Activated CD4-positive, alpha-beta T cell treated with anti-CD3 and anti-CD28 coated beads for 24 hours (primary cell): ENCODE measurements at places on chromosomes 2 and 18.

DNA sequence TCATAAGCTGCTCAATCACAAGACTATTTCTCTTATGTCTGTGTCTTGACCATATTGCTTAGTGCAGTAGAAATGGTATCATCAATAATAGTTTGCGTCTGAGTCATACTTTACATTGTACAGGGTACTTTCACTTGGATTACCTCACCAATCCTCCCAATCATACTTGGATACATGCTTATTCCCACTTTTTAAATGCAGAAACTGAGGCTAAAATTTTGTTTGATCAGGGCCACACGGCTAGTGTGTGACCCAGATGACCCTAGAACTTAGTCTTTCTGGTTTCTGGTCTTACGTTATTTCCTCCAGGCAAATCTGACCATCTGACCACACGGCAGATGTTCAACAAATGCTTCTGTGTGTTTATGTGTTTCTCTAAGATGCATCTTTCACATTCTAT is 23.8 kb upstream of the CCL20 start:
- no peak for DNase-seq

- DNase-seq, result no peak
These were observed 117.0 kb upstream of the EPHA4 start for GRCh38 chr2:221689140-221689539.

DNA sequence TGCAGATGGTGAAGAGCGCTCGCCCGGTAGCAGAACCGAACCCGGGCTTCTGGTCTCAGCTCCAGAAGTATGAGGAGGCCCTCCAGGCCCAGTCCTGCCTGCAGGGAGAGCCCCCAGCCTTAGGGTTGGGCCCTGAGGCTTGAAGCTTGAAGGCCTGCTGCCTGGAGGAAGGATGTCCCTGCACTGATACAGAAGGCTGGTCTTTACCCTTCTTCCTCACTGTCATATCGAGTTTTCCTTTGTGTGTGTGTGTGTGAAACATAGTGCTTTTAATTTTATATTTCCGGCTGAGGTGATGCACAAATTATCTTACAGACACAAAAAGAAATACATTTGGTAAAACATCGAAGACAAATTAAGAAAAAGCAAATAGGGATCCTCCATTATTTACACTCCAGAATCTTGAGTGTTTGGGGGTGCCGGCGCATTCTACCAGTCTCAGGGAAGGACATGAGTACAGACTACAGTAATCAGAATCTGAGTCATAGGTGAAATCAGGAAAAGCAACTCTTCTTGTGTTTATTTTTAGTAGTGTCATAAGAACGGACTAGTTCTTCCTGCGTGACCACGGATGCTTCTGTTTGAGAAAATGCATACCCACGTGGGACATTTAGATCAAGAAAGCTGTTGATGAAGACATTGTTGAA is 1.3 kb downstream of the DUSP28 start:
- no peak for DNase-seq

DNA sequence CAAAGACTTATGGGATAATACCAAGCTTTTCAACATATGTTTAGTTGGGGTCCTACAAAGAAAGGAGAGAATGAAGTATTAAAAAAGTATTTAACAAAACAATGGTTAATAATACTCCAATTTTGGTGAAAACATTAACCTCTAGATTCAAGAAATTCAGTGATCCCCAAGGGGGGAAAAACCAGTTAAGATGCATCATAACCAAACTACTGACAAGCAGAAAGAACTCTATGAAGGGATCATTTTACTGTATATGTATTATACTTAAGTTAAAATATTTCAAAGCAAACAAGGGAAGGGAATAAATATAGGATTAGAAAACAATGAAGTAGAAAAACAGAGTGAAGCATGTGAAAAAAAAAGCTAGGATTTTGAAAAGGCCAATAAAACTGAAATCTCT is 8.7 kb downstream of the CNRIP1 start:
- DNase-seq, result no peak

DNA sequence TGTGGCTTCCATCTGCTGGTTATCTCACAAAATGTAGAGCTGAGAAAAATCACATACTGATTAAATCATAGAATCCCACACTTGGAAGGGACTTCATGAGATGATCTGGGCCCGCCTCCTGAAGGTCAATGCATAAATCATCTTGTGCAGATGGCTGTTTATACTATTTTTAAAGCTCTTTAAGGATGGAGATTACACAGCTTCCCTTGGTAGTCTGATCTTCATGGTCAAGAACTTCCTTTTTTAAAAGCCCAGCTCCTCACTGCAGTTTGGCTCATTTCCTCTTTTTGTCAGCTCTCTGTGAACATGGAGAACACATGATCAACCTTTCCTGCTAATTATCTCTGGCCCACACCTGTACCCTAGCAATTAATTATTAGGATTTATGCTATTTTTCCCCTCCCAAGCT is 25.9 kb downstream of the GCG start:
- DNase-seq, result no peak

GRCh38 chr2:174027956-174028355 is 62.8 kb upstream of the SP3 start:
- DNase-seq, result no peak

DNA sequence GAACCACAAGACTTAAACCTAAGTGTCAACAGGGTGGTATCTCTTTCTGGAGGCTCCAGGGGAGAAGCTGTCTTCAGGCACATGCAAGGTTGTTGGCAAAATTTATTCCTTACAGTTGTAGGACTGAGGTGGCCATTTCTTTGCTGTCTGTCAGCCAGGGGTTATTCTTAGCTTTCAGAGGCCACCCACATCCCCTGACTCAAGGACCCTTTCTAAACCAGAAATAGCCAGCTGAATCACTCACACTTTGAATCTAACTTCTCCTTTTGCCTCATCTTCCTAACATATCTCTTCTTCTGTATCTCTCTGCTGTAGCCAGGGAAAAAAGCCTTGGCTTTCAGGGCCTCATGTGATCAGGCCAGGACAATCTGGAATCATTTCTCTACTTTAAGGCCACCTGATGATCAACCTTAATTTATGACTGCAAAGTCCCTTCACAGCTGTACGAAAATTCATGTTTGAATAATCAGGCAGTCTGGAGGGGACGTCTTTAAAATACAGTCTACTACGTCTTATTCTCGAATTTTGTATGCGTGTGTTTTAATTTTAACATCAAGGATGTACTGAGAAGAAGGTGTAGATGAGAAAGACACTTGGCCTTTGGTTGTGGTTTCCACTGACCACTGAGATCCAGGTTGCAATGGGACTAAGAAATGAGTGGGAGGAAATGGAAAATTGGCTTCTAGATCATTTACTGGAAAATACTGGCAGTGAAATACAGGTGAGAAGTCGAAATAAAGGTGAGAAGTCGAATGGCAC is 90.4 kb downstream of the DOCK10 start:
- DNase-seq, result no peak

DNA sequence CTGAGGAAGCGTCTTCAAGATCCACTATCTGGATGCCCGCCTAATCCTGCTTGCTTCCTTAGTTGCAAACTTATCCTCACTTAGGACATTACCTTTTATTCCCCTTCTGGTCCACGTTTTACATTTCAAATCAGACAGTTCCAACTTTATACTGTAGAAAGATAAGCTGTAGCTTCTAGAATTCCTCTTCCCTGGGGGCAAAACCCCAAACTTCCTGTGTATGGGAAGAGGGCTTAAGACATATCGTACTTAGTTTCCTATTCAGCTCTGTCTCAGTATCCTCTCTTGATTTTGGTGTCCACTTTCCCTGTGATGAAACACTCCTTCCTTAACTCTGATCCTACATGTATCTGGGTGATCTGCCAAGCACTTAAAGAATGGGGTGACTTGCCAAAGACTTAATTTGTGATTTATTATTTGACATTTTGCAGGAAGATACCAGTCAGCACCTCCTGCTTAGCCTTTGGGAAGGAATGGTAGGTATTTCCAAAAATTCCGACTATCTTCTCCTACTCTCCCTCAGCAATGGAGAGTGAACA is 245.2 kb downstream of the CDCA7 start:
- DNase-seq, result no peak

GRCh38 chr2:159091976-159092375 is 123.5 kb downstream of the TANC1 start:
- no peak for DNase-seq

DNA sequence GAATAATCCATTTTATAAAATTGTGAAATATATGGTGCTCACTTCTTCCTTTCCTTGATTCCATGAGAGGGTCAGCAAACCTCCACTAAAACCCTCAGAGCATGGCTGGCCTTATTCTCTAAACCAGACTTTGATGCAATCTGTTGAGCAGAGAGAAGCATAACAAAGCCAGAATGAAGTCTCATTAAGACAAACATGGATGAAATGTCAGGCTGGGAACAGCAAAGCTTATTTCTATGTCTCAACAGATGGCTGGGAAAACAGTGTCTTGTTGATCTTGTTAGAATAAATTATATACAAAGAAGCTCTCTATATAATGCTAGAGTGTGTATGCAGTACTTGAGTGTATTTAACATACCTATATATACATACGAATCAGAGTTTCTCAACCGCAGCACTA is 227.1 kb upstream of the LYPD1 start:
- no peak for DNase-seq

DNA sequence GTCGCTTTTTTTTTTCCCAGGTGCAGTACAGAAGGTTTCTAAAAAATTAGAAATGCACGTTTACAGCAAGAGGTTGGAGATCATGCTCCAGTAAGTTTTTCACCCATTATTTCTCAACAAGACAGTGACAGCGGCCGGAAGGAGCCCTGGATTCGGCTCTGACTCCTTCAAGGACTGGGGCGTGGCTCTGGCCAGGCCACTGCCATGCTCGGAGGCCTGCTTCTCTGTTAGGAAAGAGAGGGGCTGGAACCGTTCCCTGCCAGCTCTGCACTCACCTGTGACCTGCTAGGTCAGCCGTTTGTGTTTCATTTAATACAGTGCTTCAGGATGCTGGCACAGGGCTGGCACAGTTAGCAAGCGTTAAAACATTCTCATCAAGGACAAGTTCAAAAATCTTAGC is 6.7 kb upstream of the IAH1 start:
- DNase-seq, result no peak

- DNase-seq, result no peak
These were observed 77.1 kb upstream of the TNP1 start for GRCh38 chr2:216936954-216937357.

- DNase-seq, result no peak
These were observed 42.7 kb upstream of the GLS start for GRCh38 chr2:190837952-190838361.

DNA sequence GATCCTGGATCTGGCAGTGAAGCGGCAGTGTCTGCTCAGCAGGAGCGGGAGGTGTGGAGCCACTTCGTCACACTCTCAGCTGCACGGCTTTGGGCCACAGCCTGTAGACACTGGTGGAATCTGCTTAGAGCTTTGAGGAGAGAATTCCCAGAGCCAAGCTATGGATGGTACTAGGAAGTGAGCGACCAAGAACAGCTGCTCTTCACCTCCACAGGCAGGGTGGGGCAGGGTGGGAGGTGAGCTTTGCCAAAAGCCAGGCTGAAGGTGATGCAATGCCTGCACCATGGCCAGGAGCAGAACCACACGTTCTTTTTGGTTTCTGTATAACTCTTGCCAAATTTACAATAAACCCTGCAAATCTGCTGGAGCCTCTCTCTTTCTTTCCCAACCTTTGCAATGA is 226.1 kb downstream of the ANKRD30B start:
- no peak for DNase-seq

DNA sequence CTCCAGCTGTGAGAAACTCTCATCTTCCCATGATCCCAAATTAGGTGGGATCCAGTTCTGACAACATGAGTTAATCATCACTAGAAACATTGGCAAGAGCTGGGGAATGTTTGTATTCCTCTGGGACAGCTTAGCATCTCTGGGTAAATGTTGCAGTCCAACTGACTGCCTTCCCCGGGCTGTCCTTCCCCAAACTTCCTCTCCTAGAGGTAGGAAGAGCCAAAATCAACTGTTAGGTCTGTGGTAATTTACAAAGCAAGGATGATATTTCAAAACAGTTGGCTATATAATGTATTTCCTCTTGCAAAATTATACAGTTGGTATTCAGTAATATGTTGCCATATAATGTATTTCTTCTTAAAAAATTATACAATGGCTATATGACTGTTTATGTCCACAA is 148.5 kb downstream of the MGAT5 start:
- no peak for DNase-seq

DNA sequence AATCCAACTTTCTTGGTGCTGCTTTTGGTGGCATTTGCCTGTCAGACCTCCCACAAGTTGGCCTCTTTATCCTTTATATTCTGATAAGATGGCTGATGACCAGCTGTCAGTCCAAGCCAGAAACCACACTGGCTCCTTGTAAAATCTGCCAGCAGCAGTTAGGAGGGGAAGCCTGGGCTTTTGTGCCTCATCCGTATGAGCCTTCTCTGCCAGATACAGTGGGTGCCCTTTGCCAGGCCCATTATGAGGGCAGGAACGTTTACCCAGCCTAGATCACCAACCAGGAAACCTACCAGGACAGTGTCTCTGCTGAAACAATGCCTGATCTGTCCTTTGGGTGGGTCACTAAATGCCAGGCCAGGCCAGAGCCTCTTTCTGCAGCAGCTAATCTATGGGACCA is 202.9 kb upstream of the SP5 start:
- no peak for DNase-seq

GRCh38 chr2:176763851-176764404 is 448.7 kb upstream of the HNRNPA3 start:
- DNase-seq, result no peak

DNA sequence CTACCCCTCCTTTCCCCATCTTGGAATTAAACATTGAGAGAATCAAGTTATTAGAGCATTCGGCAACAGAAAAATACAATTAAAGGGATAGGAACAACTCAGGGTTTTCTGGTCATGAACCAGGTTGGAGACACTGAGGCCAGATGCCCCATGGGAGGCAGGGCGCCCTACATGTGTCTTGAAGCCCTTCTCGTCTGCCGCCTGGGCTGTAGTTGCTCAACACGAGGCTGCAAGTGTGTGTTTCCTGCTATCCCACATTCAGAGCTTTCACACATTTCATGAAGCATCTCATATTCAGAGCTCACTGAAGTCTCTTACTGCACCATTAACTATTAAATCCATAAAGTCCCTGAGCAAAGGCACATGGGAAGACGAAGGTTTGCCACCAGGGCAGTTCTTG is 28.8 kb downstream of the TTC39C start:
- no peak for DNase-seq

DNA sequence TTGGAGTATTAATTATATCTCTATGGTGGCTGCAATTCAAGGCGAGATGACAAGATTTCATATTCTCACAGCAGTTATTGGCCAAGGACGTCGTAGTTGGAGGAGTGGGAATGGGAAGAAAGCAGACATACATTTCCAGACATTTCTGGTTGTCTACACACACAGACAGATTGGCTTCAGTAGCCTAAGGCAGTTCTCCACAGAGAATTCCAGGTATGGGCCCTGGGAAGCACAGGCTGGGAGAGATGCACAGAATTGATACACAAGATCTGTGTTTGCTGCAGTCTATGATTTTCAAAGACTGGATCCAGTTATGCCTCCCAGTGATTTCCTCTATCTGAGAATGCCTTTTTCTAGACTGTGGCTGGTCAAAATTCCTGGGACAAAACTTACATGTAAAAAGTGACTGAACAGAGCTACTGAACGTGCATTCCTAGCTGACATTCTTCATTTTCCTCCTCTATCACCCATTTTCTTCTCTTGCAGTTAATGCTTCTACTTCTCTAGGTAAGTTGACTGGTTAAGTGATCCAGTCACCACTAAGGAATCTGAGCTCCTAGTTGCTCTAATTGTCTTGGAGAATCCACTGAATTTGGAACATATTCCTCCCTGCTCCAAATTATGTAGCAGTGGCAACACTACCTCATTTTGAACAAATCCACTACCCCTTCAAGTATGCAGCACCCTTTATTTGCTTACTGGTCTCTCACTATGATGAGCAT is 386.7 kb upstream of the CDH7 start:
- no peak for DNase-seq

- DNase-seq, result no peak
These were observed 543.6 kb upstream of the NRP2 start for GRCh38 chr2:205138735-205139134.
